Effector memory CD4-positive, alpha-beta T cell (primary cell): ENCODE measurements at places on chromosomes 16 and 17.

- no peak for DNase-seq
Observed at GRCh38 chr17:40321961-40322357, 13.0 kb downstream of the RARA start.

DNA sequence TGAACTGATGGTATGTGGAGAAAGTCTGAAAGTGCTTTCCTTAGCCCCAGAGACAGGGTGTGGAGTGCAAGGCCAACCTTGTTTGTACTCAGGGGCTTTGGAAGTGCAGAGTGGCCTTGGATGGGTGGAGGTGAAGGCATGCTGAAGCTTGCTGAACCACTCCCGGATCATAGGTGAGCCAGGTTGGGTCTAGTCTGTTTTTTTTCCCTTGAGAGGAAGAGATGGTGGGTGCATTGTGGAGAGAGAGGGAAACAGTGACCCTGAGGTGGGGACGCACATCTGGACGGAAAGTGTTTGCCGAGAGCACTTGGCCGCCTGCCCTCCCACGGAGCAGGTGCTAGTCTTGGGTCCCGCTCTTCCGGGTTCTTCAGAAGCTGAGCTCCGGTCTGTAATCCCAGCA, 12.5 kb downstream of the ABAT start:
- DNase-seq = no peak

DNA sequence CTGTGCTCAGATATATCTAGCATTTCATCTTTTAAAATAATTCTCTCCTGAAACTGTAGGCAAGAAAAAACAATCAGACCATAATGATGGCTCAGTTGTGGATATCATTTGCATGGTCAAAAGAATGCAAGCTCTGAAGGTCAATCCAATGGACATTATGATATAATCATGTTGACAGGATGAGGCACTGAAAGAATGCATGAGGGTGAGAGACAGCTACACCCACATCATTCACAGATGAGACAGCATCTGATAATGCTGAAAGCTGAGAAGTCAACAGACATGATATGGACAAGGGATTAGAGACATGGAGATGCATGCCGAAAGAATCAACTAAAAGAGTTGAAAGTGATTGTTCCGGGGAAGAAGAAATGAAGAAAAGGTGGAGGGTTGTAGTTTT, 346.4 kb upstream of the CDH5 start:
- DNase-seq = no peak

- DNase-seq = no peak
Observed at GRCh38 chr17:80843741-80844156, 147.9 kb upstream of the CHMP6 start.

DNA sequence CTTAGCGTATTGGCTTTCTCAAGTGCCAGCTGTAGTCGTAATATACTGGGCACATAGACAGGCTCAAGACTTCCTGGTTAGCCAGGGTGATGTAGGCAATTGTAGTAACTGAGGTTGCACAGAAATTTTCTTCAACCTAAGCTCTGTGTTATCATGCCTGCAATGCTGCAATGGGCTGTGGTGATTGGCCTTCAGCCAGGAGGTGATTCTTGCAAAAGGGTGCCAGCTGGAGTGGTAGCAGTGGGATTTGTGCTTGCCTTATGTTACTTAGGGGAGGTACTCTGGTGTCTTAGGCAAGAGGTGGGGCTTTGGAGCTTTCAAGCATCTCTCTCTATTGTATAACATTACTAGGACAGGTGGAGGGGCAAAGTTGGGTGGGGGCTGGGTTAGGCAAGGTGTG, 495.1 kb downstream of the CDH11 start:
- DNase-seq = no peak

- DNase-seq = no peak
Observed at GRCh38 chr16:20901436-20902112, 1.0 kb downstream of the LYRM1 start.

GRCh38 chr17:10812674-10813073, 8.8 kb upstream of the TMEM238L start:
- no peak for DNase-seq

DNA sequence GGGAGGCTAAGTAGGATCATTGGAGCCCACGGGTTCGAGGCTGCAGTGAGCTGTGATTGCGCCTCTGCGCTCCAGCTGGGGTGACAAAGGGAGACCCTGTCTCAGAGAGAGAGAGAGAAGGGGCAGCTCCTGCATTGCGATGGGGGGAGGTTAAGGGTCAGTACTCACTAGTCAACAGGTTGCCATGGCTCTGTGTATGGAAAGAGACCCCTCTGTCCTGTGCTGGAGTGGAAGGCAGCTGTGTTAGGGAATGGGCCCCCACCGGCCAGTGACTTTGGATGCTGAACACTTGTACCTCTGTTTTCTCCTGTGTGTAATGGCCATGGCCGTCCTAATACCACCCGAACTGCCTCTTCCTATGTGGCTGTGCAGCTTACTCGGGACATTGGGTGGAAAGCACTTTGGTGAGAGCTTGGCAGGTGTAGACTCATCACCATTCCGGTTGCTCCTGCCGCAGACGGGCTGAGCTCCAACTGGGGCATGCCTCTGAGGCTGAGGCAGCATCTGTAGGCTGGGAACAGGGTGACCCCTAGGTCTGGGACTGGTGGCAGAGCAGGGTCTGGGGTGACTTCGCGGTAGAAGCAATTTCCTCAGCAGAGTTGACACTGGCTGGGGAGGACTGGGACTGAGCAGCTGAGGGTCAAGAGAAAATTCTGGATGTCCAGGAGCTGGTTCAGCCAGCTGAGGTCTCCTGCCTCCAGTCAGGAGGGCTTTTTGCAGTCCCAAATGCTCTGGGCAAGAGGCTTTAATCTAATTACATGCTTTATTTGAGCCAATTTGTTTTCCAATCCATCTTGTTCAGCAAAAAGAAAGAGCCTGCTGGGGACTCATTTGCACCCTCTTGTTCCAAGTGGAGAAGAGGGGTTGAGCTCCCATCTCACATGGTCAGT, 184.5 kb downstream of the NTN1 start:
- DNase-seq = no peak

DNA sequence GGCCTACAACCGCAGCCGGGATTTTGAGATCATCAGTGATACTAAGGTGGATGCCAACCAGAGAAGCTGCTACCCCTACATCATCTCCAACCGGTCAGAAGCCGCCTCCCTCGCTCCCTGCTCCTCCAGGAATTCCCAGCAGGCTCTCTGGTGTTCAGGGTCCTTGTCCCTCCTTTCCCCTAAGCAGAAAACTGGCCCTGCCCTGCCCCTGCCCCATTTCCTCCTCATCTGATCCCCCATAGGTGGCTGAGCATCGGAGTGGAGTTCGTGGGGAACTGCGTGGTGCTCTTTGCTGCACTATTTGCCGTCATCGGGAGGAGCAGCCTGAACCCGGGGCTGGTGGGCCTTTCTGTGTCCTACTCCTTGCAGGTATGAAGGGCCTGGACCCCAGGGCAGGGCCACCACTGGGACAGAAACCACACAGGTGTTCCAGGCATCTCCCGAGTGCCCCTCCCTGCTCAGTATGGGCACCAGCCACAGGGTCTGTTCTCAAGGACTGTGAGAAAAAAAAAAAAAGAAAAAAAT, 29.8 kb downstream of the ANKRD40 start:
- no peak for DNase-seq

DNA sequence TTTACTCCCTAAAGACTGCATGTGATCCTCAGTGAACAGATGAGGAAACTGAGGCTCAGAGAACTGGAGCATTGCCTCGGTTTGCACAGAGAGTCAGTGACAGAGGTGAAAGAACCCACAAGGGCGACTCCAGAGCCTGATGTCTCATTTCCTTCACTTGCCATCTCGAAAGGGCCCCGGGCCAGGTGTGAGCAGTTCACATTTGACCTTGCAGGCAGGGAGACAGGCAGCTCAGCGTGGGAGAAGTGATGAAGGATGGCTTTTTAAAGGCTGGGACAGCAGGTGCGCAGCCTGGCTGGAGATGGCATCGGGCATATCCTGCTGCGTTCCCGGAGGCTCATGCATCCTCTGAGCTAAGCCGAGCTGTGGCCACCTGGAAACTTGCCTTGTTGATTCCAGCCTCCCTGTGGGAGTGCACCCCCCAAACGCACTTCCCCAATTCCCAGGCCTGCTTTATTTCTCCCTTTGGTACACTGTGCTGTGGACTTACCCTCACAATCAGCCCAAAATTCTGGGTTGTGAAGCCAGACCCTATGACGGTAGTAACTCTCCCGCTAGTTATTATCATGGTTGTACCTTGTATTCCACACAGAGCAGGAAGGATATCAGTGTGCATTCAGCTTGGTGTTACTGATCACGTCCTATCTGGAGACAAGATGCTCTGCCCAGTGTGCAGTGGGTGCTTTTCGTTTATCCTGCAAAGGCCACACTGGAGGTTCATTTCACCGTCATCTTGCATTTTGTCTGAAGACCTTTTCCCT, 753.2 kb upstream of the EEF2KMT start:
- DNase-seq = no peak
